ENCODE measurements at places on chromosomes 3 and 15.

- no peak for DNase-seq
- peaks cover 42% of the 10 kb centered on the region for H3K36me3 ChIP-seq
- peaks cover 2% of the 10 kb centered on the region for H3K4me1 ChIP-seq
- no peaks in the 10 kb centered on the region for H3K27me3 ChIP-seq
- H3K27ac ChIP-seq = no peak overlapping the region
These were observed 16.8 kb downstream of the EXOSC7 start for GRCh38 chr3:44992555-44993470.

GRCh38 chr3:462851-463250 lies 266.3 kb downstream of the CHL1 start:
- peaks cover 4% of the 10 kb centered on the region for H3K27me3 ChIP-seq
- H3K27ac ChIP-seq = no peak overlapping the region
- H3K36me3 ChIP-seq = no peaks in the 10 kb centered on the region
- no peak for DNase-seq
- H3K4me3 ChIP-seq = no peak overlapping the region
- no peaks in the 10 kb centered on the region for H3K4me1 ChIP-seq

- no peak overlapping the region for H3K4me3 ChIP-seq
- no peaks in the 10 kb centered on the region for H3K4me1 ChIP-seq
- H3K27ac ChIP-seq = no peak overlapping the region
- no peaks in the 10 kb centered on the region for H3K36me3 ChIP-seq
These were observed 3.2 kb upstream of the EIF1B start for GRCh38 chr3:40306336-40306735.

DNA sequence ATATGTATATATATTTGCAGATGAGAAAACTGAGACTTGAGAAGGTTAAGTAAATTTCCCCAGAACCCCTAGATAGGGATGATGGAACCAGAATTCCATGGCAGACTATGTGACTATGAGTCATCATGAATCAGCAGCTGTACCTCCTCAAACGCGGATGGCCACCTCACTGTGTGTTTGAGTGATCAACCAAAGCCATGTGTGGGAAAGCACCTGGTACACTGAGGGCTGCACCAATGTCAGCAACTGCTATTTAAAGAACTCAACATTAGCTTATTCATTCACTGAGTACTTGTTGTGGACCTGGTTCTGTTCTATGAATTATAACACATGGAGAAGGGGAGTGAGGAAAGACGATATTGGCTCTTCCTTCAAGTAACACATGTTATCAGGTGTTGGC lies 377.0 kb downstream of the GAP43 start:
- no peak overlapping the region for H3K27ac ChIP-seq
- H3K4me1 ChIP-seq = no peaks in the 10 kb centered on the region
- H3K4me3 ChIP-seq = no peak overlapping the region
- no peaks in the 10 kb centered on the region for H3K27me3 ChIP-seq

DNA sequence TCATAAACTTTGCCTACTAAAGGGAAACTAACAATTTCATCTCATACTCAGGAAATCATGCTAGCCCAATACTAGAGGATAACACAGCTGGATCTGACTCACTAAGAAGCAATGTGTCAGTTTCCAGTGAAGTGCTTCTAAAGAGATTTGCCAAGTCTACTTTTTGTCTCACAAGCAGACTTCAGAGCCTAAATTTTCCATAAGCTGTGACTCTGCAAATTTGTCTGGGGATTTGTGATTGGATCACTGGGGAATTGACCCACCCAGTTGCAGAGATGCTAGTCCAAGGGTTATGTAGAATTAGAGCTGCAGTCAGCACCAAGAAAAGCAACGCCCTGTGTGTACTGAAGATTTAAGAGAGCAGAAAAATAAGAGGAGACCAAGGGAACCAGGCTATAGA lies 647.1 kb downstream of the NTRK3 start:
- H3K36me3 ChIP-seq = no peaks in the 10 kb centered on the region
- no peak for DNase-seq
- no peak overlapping the region for H3K4me3 ChIP-seq

- H3K4me3 ChIP-seq = no peak overlapping the region
- no peak for DNase-seq
- no peaks in the 10 kb centered on the region for H3K36me3 ChIP-seq
- H3K27ac ChIP-seq = no peak overlapping the region
These were observed 1209.6 kb downstream of the ZPLD1 start for GRCh38 chr3:103644450-103644849.

- H3K4me3 ChIP-seq = no peak overlapping the region
- no peaks in the 10 kb centered on the region for H3K4me1 ChIP-seq
- H3K27ac ChIP-seq = no peak overlapping the region
- DNase-seq = no peak
- no peaks in the 10 kb centered on the region for H3K36me3 ChIP-seq
- no peaks in the 10 kb centered on the region for H3K27me3 ChIP-seq
These were observed 42.0 kb upstream of the ATP10A start for GRCh38 chr15:25905140-25905539.

DNA sequence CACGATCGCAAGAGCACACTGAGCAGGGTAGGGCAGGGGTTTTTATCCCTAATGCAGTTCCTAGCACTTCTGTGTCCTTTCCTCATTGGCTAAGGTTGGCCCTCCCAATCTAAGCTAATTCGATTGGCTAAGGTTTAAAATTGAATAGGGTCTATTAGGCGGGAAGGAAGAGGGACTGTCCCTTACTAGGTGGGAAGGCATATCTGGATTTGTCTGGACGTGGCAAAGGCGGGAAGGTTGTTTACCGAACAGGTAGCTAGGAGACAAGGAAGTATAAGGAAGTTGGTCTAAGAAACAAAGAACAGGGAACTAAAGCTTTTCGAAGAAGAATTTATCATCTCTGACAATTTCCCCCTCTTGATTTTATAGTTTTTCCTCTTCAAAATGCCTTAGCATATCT lies 24.8 kb upstream of the ATG7 start:
- no peak overlapping the region for H3K27ac ChIP-seq
- no peaks in the 10 kb centered on the region for H3K27me3 ChIP-seq
- H3K4me3 ChIP-seq = no peak overlapping the region
- no peaks in the 10 kb centered on the region for H3K36me3 ChIP-seq

DNA sequence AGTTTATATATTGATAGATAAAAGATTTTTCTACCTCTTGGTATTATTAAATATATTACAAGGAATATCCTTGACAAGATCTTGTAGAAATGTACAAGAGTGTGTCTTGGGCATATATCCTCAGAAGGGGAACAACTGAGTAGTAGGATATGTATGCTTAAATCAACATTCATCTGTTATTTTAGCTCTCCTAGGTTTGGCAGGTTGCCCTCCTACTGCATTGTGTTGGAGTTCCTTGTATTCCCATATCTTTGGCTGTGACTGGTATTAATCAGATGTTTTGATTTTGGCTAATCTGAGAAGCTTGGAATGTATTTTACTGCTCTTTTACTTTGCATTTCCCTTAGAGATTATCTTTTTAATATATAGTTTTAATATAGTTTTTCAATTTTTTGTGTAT lies 4.6 kb downstream of the MYRIP start:
- H3K4me1 ChIP-seq = no peaks in the 10 kb centered on the region
- no peak overlapping the region for H3K27ac ChIP-seq
- no peak overlapping the region for H3K4me3 ChIP-seq
- no peak for DNase-seq

- H3K4me3 ChIP-seq = no peak overlapping the region
- no peak overlapping the region for H3K27ac ChIP-seq
- H3K36me3 ChIP-seq = no peaks in the 10 kb centered on the region
- no peak for DNase-seq
These were observed 24.9 kb downstream of the POMGNT2 start for GRCh38 chr3:43080726-43081568.

DNA sequence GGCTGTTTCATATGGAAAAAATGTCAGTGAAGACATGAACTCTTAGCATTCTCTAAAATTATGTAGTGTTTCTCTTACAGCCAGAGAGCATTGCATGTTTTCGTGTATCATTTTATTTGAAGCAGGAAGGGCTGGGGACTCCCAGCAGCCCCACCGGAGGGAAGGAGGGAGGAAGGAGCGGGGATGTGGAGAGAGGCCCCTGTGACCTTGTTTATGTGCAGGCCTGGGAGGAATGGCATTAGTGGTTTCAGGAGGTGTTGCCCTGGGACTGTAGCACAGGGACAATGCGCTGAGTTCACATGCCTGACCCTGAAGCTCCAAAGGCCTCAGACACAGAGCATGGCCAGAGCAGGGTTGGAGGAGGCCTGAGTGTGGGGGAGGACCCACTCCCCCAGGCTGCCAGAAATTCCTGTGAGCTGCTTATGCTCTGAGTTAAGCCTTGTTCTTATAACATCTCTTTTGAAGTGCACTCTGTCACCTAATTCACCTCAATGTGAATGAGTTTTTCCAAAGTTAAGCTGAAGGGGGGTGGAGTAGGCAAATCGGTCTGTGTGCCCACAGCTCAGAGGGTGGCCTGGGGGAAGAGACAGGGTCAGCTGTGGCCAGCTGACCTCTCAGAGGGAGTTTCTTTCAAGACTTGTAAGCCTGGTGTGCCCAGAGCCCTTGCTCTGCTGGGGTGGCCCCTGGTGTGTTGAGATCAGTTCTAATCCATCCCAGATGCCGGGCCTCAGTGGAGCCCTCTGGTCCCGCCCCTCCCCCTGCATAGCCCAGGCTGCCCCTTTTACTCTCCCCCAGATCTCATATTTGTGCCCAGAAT lies 3.9 kb upstream of the RNU6-1 start:
- no peak for DNase-seq
- H3K27ac ChIP-seq = no peak overlapping the region
- no peaks in the 10 kb centered on the region for H3K36me3 ChIP-seq

DNA sequence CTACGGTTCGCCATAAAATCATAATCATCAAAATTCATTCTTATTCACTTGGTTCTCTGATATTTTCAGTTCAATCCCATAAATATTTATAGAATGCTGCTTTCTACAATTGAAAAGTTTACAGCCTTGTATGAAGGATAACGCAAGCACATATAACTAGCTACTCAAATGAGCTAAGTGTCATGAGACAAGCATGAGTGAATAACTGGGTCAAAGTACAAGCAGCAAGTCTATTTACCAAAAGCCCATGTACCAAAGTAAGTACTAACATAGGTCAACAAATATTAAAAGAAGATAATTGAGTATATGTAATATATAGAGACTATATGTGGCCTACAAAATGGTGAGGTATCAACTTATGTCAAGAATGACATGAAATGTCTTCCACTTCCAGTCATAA lies 596.6 kb downstream of the GBE1 start:
- no peak overlapping the region for H3K4me3 ChIP-seq
- H3K27ac ChIP-seq = no peak overlapping the region
- peak; percentile 53 for DNase-seq
- H3K27me3 ChIP-seq = no peaks in the 10 kb centered on the region

Measured in small intestine (tissue), 16 donors.